ENCODE measurements at places on chromosomes 6 and 20.

GRCh38 chr20:64112691-64113443 is 5.5 kb upstream of the NPBWR2 start:
- DNase-seq, result no peak

GRCh38 chr6:131103296-131103695 is 32.0 kb upstream of the AKAP7 start:
- DNase-seq, result no peak

DNA sequence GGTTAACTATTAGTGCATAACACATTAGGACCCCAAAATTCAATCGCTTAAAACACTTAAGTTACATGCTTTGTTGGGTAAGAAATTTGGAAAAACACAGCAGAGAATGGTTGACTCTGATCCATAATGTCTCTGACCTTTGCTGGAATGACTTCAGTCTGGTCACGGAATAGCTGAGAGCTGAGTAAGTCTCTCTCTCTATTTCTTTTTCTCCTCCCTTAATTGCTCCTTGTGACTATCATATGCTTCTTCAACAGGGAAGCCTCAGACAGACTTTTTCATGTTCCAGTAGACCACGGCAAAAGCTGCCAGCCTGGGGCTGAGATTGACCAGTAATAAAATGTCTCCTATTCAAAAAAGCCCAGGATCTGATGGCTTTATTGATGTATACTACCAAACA is 4.8 kb downstream of the OR12D1 start:
- no peak for DNase-seq

GRCh38 chr20:32018269-32019155 is 8.3 kb downstream of the CCM2L start:
- no peak for DNase-seq

DNA sequence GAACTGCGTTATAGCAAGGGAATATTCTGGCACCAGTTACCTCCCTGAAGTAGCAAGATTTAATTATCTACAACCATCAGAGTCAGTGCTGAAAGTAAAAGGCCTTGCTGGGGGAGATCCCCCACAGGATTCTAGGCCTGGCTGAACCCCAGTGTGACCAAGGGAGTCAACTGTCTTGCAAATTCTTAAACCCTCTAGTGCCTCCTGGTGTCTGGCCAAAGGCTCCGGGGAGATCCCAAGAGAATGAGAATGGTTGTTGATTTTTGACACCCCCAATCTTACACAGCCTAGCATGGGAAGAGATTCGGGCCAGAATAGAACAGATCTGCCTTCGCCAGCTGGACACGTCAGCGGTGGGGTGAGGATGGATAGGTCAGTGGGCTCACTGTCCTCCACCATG is 179.4 kb downstream of the ERMARD start:
- DNase-seq, result no peak

DNA sequence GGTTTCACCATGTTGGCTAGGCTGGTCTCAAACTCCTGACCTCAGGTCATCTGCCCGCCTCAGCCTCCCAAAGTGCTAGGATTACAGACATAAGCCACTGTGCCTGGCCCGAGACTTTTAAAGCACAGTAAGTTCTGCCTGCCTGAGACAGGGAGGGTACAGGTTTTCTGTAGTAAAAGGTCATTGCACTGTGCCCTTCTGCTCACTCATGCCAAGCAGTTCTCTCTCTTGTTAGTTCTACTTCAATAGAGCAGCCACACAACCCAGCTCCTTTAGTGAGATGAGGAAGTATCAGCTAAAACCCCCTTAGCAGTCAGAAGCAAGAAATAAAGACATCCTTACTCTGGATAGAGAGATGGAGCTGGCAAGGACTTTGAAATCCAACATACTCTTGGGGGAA is 52.4 kb upstream of the ARMH2 start:
- no peak for DNase-seq

- DNase-seq, result no peak
These were observed 37.1 kb upstream of the MLIP start for GRCh38 chr6:54074109-54074508.
